HCT116 (cell line): ENCODE measurements at places on chromosomes 6 and 20.

DNA sequence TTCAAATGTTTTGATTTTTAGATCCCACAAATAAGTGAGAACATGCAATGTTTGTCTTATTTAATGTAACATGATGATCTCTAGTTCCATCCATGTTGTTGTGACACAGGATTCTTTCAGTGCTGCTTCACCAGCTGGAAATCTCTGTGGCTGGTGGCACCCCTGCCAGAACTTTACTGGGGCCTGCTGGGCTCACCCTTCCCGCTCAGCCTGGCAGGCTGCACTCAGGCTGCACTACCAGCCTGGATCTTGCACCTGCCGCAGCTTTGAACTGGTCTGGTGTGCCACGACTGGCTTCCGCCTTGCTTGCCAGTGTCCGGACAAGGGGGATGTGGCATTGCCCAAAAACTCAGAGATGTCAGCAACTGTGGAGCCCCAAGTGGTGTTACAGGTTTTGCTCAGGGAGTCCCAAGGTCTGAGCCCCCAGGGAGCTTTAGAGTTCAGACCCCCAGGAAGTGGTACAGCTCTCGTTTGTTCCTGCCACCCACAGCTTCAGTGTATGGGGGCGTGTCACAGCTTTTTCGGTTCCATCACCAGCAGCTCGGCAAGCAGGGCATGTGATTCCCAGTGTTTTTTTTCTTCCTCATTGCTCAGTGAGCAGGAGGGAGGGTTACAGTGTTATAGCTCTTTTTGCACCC, 72.3 kb upstream of the SYNCRIP start:
- no peak for DNase-seq

DNA sequence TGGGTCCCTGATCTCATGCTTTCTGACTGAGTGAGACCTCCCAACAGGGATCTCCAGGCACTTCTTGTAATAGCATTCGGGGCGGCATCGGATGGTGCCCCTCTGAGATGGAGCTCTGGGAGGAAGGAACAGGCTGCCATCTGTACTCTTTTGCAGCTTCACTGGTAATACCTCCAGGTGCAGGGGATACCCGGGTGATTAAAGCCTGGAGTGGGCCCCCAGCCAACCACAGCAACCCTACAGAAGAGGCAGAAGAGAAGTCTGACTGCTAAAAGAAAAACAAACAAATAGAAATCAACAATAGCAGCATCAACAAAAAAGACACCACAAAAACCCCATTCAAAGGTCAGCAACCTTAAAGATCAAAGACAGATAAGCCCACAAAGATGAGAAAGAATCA, 19.1 kb upstream of the PGK2 start:
- DNase-seq, result no peak

DNA sequence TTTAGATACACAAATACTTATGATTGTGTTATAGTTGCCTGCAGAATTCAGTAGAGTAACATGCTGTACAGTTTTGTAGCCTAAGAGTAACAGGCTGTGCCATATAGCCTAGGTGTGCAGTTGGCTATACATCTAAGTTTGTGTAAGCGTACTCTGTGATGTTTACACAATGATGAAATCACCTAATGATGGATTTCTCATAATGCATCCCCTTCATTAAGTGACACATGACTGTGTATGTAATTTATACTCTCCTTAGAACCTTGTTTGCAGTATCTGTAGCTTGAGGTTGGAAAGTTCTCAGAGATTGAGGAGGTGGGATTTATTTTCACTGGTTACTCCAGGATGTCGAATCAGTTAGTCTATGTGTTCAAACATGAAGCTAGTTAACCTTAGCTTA, 67.0 kb upstream of the TMEM30A start:
- no peak for DNase-seq

GRCh38 chr6:43770372-43771209, 580 bp downstream of the VEGFA start:
- no peak for DNase-seq

GRCh38 chr6:7802662-7803061, 76.8 kb downstream of the BMP6 start:
- DNase-seq, result no peak
